EL (cell line): ENCODE measurements at places on chromosomes 6 and 20.
A peak's percentile ranks its signal among the peaks of the same experiment; 100 is the strongest.

GRCh38 chr6:166245148-166245547 is 63.0 kb downstream of the PRR18 start:
- no peak for DNase-seq

GRCh38 chr6:167703347-167703746 is 123.4 kb upstream of the AFDN start:
- no peak for DNase-seq

- peak; percentile 8 for DNase-seq
Observed at GRCh38 chr20:16641511-16642023, 68.3 kb upstream of the KIF16B start.

- no peak for DNase-seq
Observed at GRCh38 chr6:8860671-8861070, 425.3 kb upstream of the SLC35B3 start.

GRCh38 chr6:37934276-37934675 is 114.7 kb downstream of the ZFAND3 start:
- DNase-seq, result peak; percentile 35

GRCh38 chr20:4812641-4813075 is 90.9 kb downstream of the PRND start:
- no peak for DNase-seq

GRCh38 chr20:32985596-32985995 is 18.6 kb downstream of the SUN5 start:
- no peak for DNase-seq

GRCh38 chr6:80250391-80250997 is 144.0 kb downstream of the BCKDHB start:
- DNase-seq, result peak; percentile 3

DNA sequence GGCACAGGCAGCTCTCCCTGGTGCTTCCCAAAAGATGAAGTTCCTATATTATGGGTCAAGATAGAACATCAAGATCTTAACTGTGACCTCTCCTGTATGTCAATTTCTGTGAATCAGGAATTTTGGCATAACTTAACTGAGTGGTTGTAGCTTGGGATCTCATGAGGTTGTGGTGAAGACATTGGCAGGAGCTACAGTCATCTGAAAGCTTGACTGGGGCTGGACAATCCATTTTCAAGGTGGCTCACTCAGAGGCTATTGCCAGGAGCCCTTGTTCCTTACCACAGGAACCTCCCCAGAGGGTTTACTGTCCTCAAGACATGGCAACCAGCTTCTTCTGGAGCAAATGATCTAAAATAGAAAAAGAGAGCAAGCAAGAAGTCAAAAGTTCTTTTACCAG is 252.2 kb downstream of the ADGB start:
- no peak for DNase-seq

DNA sequence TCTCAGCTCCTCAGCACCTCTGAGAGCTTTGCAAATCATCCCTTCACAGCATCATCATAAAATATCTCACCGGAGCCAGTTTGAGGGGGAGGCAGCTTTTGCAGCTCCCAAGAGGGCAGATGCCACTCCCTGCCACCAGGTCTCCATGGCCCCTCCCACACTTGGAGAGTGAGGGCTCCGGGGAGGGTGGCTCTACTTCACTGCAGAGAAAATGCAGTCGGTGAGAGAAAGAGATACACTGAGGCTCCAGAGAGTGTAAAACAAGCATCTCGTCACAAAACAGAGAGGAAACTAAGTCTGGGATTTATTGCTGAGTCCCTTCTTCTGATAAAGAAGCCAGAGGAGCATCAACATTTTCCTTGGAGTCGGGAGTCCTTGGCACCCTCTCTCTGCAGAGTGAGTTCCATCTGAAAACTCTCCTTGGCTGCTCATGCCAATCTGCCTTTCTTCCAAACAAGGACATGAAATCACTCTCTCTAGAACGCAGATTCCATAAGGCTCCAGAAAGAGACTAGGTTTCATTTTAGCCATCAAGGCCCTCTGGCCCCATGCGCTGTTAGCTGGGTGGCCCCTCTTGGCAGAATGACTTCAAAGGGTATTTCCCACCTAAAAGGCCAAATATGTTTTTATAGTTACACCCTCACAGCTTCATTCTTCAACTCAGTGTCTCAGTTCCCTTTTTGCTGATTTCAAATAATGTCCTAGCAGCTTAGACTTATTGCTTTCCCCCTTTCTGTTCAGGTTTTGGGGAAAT is 70.6 kb upstream of the F13A1 start:
- no peak for DNase-seq

DNA sequence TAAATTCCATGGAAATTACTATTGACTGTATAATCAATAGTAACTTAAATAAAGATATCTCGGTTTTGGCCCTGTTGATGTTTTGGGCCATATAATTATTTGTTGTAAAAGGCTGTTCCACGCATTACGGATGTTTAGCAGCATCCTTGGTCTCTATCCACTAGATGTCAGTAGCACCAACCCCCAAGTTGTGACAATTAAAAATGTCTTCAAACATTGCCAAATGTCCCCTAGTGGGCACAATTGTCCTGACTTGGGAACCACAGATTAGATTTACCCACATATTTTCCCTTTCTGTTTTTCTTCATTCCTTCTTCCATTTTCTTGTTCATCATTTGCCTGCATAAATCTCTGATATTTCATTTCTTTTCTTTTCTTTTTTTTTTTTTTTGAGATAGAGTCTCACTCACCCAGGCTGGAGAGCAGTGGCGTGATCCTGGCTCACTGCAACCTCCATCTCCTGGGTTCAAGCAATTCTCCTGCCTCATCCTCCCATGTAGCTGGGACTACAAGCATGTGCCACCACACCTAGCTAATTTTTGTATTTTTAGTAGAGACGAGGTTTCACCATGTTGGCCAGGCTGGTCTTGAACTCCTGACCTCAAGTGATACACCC is 13.6 kb upstream of the WFDC8 start:
- peak; percentile 57 for DNase-seq

GRCh38 chr6:157056275-157056674 is 267.0 kb downstream of the TMEM242 start:
- no peak for DNase-seq

DNA sequence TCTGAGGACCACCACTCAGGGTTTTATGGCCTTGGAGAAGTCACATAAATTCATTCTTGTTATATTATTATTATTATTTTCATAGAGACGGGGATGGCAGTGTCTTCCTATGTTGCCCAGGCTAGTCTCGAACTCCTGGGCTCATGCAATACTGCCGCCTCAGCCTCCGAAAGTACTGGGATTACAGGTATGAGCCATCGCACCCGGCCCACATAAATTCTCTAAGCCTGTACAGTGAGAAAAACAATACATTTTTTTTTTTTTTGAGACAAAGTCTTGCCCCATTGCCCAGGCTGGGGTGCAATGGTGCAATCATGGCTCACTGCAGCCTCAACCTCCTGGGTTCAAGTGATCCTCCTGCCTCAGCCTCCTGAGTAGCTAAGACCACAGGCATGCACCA is 753 bp upstream of the FASTKD5 start:
- DNase-seq, result no peak

- no peak for DNase-seq
Observed at GRCh38 chr6:138296786-138297185, 78.5 kb upstream of the PBOV1 start.

- DNase-seq, result no peak
Observed at GRCh38 chr20:58202044-58202443, 26.4 kb downstream of the ANKRD60 start.

- no peak for DNase-seq
Observed at GRCh38 chr6:150086026-150086425, 17.1 kb upstream of the ULBP3 start.

DNA sequence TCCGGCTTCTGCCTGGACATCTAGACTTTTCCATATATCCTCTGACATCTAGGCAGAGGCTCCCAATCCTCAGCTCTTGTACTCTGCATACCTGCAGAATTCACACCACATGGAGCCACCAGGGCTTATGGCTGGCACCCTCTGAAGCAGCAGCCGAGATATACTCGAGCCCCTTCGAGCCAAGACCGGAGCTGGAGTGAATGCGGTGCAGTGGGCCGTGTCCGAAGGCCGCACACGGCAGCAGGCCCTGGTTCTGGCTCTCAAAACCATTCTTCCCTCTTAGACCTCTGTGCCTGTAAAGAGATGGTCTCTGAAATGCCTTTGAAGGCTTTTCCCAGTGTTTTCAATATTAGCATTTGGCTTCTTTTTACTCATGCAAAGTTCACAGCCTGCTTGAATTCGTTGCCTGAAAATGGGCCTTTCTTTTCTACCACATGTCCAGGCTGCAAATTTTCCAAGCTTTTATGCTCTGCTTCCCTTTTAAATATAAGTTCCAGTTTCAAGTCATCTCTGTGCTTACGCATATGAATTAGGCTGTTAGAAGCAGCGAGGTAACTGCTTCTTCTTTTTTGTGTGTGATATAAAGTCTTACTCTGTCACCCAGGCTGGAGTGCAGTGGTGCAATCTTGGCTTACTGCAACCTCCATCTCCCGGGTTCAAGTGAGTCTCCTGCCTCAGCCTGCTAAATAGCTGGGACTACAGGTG is 3.8 kb upstream of the SIRPB1 start:
- DNase-seq, result no peak

DNA sequence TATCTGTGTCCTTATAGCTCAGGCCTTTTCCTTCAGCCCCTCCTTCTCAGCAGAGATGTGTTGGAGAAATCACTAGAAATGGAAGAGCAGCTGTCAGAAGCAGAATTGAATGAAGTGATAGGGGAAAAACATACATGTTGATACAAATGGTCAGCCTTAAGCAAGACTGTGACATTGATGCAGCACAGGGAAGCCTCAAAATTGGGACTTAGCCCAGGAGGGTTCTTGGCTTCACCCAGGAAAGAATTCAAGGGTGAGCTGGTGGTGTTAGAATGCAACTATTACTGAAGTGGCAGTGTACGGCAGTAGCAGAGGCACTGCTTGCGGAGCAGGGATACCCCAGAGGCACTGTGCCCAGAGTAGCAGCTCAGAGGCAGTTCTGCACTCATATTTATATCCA is 8.0 kb upstream of the KIF16B start:
- DNase-seq, result no peak

DNA sequence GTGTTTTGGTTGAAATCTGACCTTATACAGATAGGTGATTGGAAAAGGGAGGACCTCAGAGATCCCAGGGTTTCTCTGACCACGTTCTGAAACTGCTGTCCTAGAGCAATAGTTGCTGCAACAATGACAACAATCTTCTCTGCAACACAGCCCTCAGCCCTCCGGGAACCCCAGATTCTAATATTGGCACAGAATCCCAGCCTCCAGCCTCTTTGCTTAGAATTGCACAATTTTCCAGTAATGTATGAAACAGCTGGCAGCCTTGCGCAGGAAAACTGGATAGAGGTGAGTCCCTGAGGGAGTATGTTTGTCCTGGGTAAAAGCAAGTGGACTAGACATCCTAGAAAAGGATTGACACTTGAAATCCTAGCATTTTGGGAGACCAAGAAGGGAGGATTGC is 30.4 kb upstream of the PNRC1 start:
- DNase-seq, result no peak

GRCh38 chr20:57802765-57803507 is 93.1 kb upstream of the PMEPA1 start:
- DNase-seq, result no peak

- no peak for DNase-seq
Observed at GRCh38 chr20:50054626-50055511, 58.1 kb downstream of the UBE2V1 start.

DNA sequence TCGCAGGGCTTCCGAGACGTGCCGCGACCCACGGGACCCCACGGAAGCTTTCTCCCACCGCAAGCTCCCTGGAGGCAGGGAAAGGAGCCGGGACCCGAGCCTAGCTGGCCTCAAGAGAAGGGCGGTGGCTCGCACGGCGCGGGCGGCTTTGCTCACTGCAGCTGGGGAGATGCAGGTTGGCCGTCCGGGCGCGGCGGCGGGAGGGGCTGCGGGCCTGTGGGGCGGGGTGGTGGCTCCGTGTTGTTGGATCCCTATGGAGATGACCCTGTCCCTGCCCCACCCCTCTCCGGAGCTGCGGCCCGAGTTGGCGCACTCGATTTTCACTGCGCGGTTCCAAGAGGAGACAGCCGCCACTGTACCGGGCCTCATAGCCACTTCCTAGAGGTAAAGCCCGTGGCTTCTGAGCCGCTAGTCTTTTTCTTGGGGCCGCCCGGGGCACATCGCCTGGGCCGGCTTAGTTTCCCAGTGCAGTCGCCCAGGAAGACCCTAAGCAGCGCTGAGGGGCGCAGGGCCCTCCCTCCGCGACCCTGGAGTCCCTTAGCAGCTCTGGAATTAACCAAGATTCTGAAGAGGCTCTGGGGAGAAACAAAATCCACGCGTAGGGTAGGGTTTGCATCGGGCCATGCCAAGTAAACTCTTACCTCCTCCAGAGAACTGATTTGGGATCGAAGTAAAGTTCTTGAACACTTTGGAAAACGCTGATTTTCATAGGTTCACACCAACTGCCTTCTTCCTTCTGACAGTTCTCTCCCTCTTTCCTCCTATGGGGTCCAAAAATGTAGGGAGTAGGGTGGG is at the start of gene ECT2L:
Gene ECT2L (plus strand): TSS at position 279 of the 795 bp plus-strand sequence. CDS start 17,188 bp downstream, outside the sequence.
- DNase-seq, result peak; percentile 56

GRCh38 chr6:8736156-8736895 is 301.0 kb upstream of the SLC35B3 start:
- peak; percentile 31 for DNase-seq

GRCh38 chr6:148342350-148343046 is at the start of gene SASH1:
Gene SASH1 (plus strand): TSS chr6:148342838. CDS start chr6:148343068, 230 bp downstream.
- DNase-seq, result peak; percentile 78

DNA sequence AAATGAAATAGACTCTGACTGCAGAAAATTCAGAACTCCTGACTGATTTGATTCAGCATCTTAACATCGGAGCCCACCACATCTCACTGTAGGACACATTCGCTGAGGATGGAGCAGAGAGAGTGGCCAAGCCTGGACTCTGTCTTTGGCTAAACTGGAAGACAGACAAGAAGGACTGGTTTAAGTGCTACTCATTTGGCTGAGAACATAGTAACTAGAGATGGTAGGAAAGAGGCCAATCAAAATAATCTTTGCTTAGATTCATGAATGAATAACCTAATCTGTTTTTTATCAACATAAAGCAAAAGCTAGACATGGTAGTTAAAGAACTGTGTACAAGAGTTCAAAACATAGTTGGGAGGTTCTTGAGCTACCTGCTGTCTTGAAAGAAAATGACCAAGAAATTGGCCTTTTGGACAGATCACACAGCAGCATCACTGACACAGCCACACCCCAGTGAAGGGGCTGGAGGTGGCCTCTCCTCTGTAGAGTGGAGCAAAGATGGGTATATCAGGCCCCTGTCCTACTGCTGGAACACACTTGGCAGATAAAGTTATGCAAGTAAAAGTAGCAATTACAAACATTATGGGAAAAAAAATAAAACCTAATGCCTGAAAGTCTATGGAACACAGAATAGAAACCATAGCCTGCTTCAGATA is 87.1 kb upstream of the NT5E start:
- DNase-seq, result no peak

DNA sequence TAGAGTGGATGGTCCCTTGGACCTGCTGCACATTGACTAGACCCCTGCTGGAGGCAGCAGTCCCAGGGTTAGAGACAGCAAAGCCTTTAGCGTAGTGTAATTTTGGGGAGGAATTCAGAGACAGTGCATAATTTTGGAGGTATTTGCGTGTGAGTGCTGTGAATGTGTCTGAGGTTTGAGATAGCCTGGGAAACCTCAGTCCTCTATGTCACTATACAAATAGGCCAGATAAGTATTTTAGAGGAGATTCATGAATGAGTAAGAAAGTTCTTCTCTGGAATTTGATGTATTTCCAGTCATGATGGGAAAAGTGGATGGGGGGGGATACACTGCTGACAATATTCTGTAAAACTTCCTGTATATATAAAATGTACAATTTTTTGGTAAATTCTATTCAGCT is 25.8 kb upstream of the MTRF1L start:
- DNase-seq, result no peak
